Suppressor macrophage (primary cell): ENCODE measurements at places on chromosomes 4 and X.

DNA sequence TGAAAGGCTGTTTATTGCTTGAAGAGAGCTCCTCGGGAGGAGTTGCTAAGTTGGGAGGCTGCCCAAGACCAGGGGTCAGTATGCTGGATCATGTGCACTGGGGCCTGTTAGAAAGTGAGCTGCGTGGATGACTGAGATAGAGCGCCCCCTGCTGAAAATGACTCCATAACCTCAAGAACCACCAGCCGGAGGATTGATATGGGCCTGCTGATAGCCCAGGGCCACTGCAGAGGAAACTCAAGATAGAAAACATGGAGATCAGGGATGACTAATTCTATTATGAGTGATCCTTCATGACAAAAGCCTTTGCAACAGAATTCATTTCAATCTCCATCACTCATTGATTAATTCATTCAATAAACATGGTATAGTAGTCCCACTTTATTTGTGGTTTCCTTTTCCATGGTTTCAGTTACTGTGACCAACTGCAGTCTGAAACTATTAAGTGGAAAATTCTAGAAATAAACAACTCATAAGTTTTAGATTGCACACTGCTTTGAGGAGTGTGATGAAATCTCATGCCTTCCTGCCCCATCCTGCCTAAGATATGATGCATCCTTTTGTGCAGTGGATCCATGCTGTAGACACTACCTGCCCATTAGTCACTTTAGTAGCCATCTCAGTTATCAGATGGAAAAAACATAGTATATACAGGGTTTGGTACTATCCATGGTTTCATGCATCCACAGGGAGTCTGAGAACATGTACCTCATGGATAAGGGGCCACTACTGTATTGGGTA, 126.7 kb upstream of the MBNL3 start:
- DNase-seq: peak; percentile 46

DNA sequence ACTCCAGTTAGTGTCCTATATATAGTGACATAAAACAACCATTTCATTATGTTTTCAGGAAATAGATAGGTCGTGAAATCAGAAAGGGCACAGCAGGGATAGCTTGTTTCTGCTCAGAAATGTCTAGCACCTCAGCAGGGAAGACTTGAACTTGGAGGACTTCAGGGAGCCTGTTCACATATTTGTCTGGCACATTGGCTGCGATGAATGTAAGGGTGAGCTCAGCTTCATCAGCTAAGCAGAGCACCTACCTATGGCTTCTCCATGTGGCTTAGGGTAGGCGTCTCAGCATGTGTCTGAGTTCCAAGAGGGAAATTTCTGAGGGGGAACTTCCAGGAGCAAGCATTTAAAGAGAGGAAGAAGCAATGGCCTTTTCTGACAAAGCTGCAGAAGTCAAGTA, 126.2 kb downstream of the PCDH10 start:
- no peak for DNase-seq

- peak; percentile 14 for DNase-seq
Observed at GRCh38 chr4:16530688-16531635, 304.7 kb upstream of the TAPT1 start.

DNA sequence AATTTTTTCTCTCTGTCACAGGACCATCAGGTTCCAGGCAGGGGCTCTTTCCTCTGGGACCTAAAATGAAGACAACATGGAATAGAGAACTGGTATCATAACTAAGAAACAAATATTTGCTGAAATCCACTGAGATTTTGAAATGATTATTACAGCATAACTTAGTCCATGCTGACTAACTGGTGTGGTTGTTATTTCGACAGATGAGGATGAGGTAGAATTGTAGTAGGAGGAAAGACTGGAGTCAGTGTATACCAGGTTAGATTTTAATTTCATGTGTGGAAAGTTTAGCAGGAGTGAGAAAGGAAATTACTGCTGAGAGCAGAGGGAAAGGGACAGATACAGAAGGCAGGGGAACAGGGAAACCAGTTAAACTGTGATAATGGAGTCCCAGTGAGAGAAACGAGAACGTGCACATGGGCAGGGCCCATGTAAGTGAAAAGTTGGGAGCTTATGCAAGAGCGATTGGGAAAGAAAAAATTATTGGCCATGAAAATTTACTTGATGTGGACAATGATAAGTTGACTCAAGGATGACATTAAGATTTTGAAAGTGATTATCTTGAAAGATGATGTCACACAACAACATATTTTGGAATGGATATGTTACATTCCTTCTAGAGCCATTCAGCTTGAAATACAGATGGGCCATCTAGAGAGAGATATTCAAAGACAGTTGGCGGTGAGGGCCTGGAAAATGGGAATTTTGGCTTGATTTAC, 98.7 kb upstream of the DDIT4L start:
- DNase-seq: no peak

DNA sequence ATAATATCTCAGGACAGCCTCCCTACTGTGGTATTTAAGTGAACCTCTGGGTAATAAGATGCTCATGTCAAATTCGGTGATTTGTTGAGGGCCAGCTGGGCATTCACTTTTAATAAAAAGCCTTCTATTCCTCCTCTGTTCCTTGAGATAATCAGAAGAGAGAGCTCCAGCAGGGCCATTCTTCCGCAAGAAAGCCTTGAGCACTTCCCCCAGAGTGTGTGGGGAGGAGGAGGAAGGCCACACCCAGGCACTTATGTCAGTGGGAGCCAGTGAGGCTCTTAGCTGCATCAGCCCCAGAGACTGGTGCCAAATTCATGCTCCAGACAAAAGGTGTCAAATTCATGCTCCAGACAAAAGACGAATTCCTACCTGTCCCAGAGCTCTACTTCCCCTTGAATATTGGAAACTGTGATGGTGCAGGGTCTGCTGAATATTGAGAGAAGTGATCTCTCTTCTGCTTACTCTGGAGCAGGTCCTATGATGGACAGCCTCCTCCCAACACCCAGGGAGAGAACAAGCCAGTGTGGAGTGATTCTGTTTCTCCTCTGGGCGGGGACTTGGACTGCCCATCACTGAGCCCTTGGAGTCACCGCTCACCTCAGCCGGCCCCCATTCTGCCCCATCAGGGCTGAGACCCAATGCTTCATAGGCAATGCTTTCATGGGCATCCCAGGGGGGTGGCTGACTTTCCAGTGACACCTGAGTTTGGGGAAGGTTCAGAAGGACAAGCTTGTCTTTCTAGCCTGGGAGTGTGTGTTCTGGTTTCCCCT, 68.1 kb downstream of the FHDC1 start:
- no peak for DNase-seq

DNA sequence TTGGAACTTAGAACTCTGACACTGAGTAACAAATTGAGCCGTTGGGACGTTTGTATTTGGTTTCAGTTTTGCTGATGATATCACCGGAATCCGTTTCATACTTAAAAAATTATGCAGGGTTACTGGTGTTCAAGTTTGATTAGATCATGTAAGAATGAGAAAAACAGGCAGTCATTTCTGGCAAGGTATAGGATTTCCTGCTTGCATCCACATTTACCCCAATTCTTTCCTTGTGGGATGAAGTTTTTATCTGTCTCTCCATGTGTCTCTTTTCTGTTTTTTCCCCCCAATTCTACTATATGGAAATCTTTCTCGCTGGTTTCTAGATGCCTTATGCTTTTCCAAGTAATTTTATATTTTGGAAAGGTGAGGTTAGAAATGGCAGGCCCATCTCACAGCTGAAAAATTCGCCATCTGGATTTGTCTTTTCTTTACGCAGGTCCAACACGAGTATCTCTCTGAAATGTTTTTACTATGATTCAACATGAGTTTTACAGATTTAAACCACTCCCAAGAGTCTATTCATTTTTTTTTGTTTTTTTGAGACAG, 197.9 kb downstream of the SHOX start:
- DNase-seq: no peak

- no peak for DNase-seq
Observed at GRCh38 chr4:169198167-169198566, 72.6 kb downstream of the SH3RF1 start.

DNA sequence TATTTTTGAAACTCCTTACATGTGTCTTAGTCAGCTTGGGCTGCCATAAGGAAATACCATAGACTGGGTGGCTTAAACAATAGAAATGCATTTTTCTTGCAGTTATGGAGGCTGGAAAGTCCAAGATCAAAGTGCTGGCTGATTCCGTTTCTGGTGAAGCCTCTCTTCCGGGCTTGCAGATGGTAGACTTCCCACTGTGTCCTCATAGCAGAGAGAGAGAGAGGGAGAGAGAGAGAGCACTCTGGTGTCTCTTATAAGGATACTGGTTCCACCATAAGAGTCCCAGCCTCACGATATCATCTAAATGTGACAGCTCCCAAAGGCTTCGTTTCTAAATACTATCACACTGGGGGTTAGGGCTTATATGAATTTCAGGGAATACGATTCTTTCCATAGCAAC, 39.7 kb downstream of the ENPEP start:
- peak; percentile 11 for DNase-seq

GRCh38 chr4:30723201-30723955, 3.2 kb downstream of the PCDH7 start:
- DNase-seq: no peak

- DNase-seq: no peak
Observed at GRCh38 chr4:147689067-147689466, 5.1 kb upstream of the PRMT9 start.

DNA sequence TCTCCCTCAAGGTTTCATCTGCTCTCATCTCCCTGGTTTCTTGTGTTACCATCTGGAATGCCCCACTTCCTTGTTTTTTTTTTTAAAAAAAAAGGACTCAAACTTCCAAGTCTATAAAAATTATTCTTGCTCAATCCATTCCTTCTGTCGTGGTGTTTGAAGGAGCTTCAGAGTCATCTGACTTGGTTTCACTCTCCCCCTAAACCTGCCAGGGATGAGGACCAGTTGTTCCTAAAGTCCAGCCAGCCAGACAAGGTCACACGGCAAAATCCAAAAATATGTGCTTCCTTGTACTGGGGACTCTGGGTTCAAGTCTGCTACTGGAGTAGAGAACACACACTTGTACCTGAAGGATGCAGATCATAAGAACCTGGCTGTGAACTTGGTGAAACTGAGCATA, 84.5 kb upstream of the GPM6B start:
- DNase-seq: no peak

DNA sequence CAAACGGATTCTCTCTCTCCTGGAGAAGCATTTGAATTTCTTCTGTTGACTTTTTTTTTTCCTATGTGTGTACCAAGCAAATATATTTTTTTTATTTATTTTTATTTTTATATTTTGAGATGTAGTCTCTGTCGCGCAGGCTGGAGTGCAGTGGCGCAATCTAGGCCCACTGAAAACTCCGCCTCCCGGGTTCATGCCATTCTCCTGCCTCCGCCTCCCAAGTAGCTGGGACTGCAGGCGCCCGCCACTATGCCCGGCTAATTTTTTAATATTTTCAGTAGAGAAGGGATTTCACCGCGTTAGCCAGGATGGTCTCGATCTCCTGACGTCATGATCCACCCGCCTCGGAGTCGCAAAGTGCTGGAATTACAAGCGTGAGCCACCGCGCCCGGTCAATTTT, 549.5 kb upstream of the GNPDA2 start:
- no peak for DNase-seq

GRCh38 chr4:113687067-113687718, 74.3 kb downstream of the CAMK2D start:
- DNase-seq: no peak

DNA sequence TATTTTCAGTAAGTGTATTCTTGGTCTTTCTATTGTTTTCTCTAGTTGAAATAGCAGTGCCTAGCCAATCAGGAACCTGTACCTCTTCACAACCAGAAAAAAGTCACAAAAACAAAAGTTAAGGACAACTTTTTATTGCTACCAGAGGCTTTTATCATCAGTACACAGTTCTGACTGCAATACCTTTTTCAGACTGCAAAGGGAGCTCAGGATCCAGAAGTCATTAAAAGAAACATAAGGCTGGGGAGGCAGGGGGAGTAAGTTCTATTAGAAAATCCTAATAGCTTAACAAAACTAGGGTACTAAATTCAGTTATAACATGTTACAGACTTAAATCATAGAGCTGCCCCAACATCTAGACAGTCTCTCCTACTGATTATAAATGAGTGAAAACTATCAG, 28.8 kb downstream of the CCNI start:
- no peak for DNase-seq

DNA sequence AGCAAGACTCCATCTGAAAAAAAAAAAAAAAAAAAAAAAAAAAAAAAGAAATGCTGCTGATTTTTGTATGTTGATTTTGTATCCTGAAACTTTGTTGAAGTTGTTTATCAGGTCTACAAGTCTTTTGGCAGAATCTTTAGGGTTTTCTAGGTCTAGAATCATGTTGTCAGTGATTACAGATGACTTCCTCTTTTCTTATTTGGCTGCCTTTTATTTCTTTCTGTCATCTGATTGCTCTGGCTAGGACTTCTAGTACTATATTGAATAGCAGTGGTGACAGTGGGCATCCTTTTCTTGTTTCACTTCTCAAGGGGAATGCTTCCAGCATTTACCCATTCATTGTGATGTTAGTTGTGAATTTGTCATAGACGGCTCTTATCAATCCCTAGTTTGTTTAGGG, 334.4 kb downstream of the SPRY1 start:
- no peak for DNase-seq

DNA sequence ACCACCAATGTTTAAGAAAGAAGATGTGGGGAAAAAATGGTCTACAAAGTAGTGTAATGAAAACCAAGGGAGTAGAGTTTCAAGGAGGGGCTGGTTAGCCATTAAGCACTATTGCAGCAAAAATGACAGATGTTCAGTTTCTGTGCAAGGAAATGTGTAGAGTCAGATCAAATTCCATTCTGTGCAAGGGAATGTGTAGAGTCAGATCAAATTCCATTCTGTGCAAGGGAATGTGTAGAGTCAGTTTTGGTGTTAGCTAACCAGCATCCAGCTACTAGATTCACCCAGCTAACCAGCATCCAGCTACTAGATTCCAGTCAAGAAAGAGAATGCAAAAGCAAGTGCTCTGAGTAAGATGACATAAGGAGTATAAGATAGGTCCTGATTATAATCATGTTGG, 208.8 kb downstream of the COX18 start:
- no peak for DNase-seq

- no peak for DNase-seq
Observed at GRCh38 chr4:41146196-41146595, 68.1 kb downstream of the APBB2 start.

- DNase-seq: no peak
Observed at GRCh38 chr4:8560265-8561047, 19.7 kb upstream of the GPR78 start.

GRCh38 chr4:175536852-175537453, 275.1 kb downstream of the GPM6A start:
- DNase-seq: peak; percentile 55

DNA sequence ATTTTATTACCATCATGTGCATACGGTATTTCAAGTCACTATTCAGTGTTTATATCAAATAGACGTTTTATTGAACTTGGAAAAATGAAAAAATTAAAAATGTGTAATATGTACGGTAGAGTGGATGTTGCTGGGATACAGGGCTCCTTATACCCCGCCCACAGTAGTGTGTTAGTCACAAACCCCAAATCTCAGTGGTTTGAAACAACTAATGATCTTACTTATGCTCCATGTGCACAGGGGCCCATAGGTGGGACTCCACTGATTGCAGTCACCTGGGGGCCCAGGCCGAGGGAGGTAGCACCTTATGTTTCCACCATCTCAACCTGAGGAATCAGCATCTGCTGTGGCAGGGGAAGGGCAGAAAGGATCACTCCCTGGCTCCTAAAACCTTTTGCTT, 18.1 kb downstream of the LSM6 start:
- DNase-seq: no peak
